Effector CD8-positive, alpha-beta T cell (primary cell): ENCODE measurements at places on chromosomes 1 and 21.

DNA sequence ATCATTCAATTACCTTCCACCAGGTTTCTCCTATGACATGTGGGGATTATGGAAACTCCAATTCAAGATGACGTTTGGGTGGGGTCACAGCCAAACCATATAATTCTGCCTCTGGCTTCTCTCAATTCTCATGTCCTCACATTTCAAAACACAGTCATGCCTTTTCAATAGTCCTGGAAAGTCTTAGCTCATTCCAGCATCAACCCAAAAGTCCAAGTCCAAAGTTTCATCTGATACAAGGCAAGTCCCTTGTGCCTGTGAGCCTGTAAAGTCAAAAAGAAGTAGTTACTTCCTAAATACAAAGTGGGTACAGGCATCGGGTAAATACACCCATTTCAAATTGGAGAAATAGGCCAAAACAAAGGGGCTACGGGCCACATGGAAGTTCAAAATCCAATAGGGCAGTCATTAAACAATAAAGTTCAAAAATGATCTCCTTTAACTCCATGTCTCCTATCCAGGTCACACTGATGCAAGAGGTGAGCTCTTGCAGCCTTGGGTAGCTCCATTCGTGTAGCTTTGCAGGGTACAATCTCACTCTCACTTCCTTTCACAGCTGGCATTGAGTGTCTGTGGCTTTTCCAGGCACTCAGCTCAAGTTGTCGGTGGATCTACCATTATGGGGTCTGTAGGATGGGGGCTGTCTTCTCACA is 112.9 kb downstream of the FCRL5 start:
- DNase-seq: no peak

GRCh38 chr1:242447689-242448088 is 76.8 kb downstream of the PLD5 start:
- no peak for DNase-seq

DNA sequence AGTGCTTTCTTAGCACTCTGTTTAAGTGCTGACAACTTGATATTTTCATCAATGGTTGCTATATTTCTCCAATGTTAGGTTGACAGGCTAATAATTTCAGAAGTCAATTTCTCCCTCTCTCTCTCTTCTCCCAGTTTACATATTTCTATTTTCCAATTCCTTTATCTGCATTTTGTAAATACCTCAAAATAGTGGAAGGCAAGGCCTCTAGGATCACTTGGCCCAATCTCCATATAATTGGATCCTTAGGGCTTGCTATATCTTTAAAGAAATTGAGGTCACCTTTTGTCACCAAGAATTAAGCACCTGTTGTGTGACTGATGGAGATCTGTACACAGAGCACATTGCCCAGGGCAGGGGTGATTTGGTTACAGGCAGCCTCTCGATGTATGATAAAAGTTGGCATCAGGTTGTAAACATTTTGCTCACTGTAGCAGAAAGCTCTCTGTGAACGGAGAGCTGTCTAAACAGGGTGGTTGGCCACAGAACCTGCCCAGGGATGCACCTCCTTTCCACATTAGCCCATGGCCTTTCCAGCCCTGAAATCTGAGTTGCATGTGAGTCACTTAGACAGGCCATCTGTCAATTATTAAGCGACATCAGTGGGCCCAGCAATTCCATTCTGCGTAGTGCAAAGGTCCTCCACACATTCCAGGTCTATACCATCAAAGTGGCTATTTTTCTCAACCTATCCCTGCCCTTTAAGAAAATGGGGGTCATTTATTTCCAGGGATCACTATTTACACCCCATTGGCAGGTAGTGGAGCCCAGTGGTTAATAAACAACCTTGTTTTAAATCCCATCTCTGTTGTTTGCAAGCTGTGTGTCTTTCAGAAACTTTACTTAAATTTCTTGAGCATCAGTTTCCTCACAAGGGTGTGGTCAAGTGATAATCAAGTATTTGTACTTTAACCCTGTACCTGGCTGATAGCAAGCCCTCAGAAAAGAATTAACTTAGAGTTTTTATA is 29.1 kb upstream of the IRF2BP2 start:
- no peak for DNase-seq

GRCh38 chr1:240149484-240150094 is 57.9 kb downstream of the FMN2 start:
- DNase-seq: no peak

- no peak for DNase-seq
These were observed 19.8 kb upstream of the ASB17 start for GRCh38 chr1:75952016-75952415.

- DNase-seq: no peak
These were observed 9.9 kb downstream of the TP73 start for GRCh38 chr1:3662080-3662671.

- DNase-seq: no peak
These were observed 135.0 kb downstream of the PTPRU start for GRCh38 chr1:29371332-29371731.

- no peak for DNase-seq
These were observed 61.8 kb upstream of the DISP3 start for GRCh38 chr1:11417162-11417561.

- DNase-seq: no peak
These were observed 465.2 kb downstream of the USP25 start for GRCh38 chr21:16194788-16195537.

GRCh38 chr1:91613595-91613994 is 112.9 kb downstream of the CDC7 start:
- DNase-seq: no peak

DNA sequence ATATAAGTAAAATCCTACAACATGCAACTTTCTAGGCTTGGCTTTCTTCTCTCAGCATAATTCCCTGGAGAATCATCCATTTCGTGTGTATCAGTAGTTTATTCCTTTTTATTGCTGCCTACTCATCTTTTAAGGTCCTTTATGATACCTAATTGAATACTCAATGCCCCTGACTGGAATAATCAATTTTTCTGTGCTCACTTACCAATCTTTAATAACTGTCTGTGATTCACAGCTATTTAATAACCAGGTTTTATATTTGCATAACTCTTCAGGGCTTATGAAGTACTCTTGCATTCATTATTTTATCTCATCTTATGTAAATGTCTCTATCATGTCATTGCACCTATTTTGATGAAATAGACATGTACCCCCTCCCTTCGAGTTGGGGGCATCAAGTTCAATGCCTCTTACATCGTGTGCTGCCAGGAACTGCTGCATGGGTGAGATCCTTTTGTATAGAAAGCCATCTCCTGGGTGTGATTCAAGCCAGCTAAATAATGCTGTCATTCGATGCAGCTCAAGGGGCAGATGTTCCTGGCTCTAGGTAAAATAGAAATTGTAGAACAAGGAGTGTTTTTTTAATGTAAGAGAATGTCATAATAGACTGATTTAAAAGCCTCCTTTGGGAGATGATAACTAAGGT is 222.7 kb downstream of the SLC35F3 start:
- DNase-seq: no peak

GRCh38 chr1:85975912-85976371 is 180.6 kb downstream of the COL24A1 start:
- DNase-seq: no peak

DNA sequence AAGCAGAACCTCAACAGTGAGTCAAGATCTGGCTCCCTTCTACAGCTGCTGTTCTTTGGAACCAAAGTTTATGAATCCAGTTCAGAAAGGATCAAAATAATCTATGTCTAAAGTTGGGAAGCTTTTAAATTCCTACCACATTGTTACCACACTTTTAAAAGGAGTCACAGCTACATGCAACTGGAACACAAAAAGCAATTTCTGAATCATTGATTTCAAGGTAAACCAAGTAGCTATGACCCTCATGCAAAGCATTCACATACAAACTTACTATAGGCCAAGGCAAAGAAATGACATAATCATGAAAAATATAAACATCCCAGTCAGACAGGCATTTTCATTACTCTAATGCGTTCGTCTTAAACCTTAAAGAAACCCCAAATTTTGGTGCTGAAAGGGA is 3.5 kb downstream of the SIPA1L2 start:
- no peak for DNase-seq

GRCh38 chr1:101444381-101444780 is 207.6 kb downstream of the S1PR1 start:
- DNase-seq: no peak

- no peak for DNase-seq
These were observed 1699.6 kb downstream of the KCNT2 start for GRCh38 chr1:194908643-194909042.

- no peak for DNase-seq
These were observed 45.0 kb upstream of the DAB1 start for GRCh38 chr1:57468641-57469523.

DNA sequence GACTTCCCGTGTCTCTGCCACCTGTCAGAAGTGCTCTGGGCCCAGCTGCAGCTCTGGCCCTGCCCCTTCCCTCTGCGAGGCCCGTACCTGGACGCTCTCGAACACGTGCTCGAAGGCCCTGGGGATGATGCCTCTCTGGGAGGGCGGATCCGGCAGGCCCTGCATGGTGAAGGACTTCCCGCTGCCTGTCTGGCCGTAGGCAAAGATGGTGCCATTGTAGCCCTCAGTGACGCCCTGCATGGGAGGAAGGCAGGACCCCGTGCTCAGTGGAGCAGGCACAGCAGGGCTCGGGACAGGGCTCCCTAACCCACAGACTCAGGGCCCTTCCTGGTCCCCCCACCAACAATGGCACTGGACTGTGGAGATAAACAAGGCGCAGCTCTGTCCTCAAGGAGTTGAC is 2.4 kb downstream of the KIF17 start:
- no peak for DNase-seq

GRCh38 chr1:66493731-66494130 is 40.2 kb upstream of the SGIP1 start:
- DNase-seq: no peak

GRCh38 chr1:147389532-147390184 is 147.2 kb downstream of the CHD1L start:
- DNase-seq: no peak

DNA sequence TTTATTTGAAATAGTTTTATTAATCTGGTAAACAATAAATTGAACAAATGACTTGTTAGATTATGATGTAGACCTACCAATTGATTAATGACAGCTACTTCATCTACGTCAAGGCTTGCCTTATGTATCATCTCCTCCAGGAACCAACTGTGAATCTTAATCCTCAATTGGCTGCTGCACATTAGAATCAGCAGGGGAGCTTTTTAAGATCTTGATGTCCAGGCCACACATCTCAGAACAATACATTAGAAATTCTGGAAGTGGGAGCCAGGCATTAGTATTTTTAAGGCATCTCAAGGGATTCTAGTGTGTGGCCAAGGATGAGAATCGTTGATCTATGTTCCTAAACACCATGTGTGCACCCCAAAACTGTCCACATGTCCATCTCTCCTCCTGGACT is 52.0 kb upstream of the LYPLAL1 start:
- no peak for DNase-seq

DNA sequence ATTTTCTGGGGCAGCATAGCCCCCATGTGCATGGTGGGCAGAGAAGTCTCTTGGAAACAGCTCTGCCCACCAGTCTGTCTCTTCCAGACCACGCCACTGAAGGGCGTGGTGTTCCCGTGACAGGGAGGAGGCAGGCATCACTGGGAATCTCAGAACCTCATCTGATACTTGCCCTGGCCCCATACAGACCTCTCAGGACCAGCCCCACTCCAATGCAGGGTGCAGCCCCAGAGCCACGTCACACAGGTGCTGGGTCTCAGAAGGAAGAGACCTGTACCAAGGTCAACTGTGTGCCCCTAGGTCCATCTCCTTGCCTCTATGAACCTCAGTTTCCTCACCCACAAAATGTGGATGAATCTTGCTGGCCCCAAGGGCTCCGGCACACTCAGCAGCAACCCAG is 7.3 kb downstream of the RAP1GAP start:
- DNase-seq: no peak

- DNase-seq: no peak
These were observed 510 bp upstream of the GNG5 start for GRCh38 chr1:84506729-84507453.

DNA sequence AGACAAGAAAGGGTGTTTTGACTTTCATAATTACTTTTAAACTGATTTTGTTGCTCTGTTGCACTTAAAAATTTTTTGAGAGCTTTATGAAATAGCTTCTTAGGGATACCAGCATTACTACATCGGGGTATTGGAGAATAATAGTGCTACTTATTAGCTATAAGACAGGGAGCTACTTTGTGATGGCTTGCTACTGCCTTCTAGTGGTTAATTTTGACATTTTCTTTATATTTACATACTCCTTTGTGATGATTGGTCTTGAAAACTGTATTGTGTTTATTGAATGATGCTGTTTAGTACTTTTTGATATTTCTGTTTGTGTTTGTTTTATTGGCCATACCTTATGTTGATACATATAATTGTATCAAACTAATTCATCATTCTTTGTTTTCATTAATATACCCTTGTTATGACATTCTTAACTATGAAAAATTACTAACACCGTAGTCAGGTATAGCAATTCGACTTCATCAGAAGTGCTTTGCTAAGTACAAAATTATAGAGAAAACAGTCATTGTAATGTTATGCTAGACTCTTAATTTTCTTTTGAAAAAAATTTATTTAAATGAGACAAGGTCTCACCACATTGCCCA is 85.5 kb downstream of the CLIC4 start:
- DNase-seq: no peak

DNA sequence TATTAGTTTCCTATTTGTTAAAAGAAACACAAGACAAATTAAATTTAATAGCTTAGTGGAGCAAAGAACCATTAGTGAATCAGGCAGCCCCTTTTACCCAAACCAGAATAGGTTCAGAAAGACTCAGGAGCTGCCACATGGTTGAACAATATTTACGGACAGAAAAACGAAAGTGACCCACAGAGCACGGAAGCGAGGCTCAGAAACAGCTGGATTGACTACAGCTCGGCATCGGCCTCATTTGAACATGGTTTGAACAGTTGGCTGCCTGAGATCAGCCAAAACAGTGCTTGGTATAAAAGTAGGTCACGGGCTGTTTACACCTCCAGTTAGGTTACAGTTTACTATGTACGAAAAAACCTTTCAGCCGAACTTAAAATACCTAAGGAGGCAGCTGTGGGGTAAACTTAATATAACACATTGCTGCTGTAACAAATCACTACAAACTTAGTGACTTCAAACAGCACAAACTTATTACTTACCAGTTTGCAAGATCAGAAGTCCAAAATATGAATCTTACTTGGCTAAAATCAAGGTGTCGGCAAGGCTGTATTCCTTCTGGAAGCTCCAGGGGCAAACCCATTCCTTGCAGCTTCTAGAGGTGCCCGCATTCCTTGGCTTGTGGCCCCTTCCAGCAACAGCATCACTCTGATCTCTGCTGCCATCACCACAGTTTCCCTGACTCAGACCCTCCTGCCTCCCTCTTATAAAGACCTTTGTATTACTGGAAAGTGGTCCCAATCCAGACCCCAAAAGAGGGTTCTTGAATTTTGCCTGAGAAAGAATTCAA is 11.8 kb downstream of the PADI4 start:
- no peak for DNase-seq

DNA sequence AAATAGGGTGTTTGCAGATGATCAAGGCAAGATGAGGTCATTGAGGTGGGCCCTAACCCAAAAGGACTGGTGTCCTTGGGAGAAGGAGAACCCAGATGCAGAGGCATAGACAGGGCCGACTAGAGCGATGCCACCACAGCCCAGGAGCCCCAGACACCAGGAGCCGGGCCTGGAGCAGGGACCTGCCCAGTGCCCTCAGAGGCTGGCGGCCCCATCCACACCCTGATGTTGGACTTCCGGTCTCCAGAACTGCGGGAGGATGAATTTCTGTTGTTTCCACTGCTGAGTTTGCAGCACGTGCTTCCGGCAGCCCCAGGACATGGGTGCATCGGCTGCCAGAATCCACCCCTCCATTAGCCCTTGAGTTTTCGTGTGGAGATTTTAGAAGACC is 7.2 kb upstream of the ACTRT2 start:
- no peak for DNase-seq

GRCh38 chr1:9404117-9404914 is 111.6 kb downstream of the SPSB1 start:
- DNase-seq: no peak

GRCh38 chr1:53462193-53462592 is 3.0 kb downstream of the DMRTB1 start:
- DNase-seq: no peak
